ENCODE measurements at places on chromosomes 2 and 18.

DNA sequence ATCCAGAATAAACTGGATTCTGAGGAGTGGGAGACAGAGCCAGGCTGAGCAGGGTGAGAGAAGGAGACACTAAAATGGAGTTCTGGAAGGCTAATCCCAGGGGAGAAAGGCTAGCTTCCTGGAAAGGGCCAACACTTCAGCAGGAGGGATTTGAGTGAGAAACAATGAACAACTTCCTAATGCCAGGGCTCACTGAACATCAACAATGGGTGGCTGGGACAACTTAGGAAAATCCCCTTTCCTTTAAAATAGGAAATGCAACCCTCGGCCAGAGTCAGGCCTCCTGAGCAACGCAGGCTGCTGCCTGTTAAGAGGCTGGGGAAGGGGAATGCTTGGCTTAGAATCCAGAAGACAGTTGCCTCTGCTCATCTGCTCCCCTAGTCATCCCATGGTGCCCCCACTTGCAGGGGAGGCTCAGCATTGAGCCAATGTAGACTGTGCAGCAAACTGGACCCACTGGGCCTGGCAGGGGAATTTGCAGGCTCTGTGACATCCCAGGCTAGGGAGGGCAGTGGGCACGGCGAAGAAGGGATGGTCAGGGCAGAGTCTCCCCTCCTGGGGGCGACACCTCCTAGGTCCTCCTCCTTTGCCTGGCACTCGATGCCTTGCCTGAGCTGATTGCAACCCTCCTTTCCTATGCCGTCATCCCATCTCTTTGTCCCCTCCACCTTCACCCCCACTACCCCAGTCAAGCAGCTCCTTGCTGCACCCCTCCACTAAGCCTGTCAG lies 182.5 kb downstream of the TNS1 start:
- DNase-seq, result no peak

- no peak for DNase-seq
Measured at GRCh38 chr2:197498937-197499593, 575 bp downstream of the HSPD1 start.

GRCh38 chr2:113217455-113218282 lies 43.9 kb downstream of the PSD4 start:
- DNase-seq, result no peak

DNA sequence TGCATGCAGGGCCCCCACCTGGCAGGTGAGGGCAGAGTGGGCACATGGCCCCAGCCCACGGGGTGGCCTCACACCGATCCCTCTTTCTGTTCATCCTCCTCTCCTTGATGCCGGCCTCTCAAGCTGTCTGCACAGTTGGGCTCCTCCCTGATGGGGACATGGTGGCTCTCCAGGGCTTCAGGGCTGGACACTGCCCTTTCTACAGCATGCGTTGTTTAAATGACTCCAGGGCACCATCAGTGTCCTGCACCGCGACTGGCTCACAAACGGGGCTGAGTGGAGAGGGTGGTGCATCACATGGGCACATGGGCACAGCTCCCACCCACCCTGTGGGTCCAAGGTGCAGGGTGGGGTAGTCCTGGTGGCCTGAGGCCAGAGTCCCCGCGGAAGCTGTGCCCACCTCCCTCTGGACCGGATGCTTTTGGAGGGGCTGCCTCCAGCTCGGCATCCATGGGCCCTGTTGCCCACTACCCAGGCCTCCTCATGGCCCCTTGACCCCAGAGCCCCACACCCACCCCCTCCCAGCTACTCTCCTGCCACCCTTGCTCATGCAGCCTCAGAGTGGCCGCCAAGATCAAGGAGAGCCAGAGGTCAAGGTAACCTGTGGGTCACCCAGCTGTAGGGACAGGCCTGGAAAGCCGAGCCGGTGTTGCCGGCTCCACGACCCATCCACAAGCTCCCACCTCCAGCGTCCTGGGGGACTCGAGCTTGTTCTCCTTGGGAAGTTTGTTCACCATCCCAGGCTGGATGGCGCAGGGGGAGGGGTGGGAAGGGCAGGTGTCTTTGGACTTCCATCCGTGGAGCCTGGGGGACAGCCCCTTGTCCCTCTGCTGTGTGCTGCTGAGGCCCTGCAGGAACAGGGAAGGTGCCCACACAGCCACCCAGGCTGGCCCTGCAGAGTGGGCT lies 12.3 kb upstream of the SNED1 start:
- DNase-seq, result no peak

GRCh38 chr2:126889496-126890135 lies 9.1 kb upstream of the TEX51 start:
- DNase-seq, result no peak

GRCh38 chr2:168254158-168254935 lies 7.0 kb upstream of the STK39 start:
- no peak for DNase-seq

DNA sequence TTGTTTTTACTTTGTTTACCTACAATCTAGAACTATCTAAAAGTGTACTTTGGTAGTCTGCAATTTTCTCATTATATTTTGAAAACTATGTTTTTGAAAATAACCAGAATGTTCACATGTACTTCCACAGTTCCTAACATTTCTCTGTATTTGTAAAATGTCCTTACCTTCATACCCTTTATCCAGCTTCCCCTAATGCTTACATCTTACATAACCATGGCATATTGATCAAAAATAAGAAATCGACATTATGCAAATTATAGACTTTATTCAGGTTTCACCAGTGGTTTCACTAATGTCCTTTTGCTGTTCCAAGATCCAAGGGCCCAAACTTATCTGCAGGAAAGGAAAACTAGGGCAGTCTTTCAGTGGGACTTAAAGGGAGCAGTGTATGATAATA lies 114.1 kb downstream of the PLEKHM3 start:
- DNase-seq, result no peak

DNA sequence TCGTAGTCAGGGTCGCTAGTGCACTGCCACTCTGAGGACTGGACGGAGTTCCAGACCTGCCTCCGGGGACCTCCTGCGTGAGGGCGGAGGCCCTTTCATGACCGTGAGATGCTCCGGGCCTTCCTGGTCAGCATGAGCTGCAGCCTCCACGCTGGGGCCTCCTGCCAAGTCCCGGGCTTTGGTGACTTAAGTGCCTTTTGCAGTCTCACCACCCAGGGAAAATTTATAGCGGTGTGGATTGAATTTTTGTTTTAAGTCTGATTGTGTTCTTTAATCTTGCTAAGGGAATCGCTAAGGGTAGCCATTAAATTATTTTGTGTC lies 33.6 kb downstream of the CHRNA1 start:
- DNase-seq, result no peak

GRCh38 chr18:5582076-5582475 lies 38.3 kb upstream of the EPB41L3 start:
- no peak for DNase-seq

DNA sequence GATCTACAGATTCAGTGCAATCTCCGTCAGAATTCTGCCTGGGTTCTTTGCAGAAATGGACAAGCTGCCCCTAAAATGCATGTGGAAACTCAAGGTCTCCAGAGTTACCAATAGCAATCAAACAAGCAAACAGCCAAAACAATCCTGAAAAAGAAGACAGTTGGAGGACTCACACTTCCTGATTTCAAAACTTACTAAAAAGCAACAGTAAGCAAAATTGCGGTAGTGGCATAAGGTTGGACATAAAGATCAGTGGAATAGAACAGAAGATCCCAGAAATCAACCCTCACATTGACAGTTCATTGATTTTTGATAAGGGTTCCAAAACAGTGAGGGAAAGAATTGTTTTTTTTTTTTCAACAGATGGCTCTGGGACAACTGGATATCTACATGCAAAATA lies 59.7 kb downstream of the NPPC start:
- DNase-seq, result no peak

GRCh38 chr18:22572341-22572740 lies 154.6 kb upstream of the CTAGE1 start:
- DNase-seq, result no peak

Measured in NCI-H187 treated with DMSO at 0.1 percent for 48 hours (cell line).